ENCODE measurements at places on chromosomes 2 and 18. TPM values are rescaled to one million over a fixed set of nuclear protein-coding genes. Genes with fewer than 3 reads are reported as not detected.

DNA sequence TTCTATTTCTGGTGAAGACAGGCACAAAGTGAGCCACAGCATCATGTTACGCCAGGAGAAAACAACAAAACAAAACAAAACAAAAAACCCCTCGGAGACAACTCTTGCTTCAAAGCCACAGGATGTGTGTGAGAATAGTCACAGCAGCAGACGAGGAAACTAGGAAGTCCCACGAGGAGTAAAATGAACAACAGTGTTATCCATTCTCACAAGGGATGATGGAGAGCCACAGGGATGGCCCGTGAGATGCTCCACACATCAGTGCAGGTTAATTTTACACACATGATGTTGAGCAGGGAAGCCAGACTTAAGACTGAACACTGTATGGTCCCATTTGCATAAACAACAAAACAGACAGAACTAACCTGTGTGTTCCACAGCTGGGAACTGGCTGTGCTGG, 128.5 kb upstream of the TMEM18 start:
- no peak for DNase-seq

GRCh38 chr2:50004667-50005066, 850.4 kb upstream of the FSHR start:
- no peak for DNase-seq

DNA sequence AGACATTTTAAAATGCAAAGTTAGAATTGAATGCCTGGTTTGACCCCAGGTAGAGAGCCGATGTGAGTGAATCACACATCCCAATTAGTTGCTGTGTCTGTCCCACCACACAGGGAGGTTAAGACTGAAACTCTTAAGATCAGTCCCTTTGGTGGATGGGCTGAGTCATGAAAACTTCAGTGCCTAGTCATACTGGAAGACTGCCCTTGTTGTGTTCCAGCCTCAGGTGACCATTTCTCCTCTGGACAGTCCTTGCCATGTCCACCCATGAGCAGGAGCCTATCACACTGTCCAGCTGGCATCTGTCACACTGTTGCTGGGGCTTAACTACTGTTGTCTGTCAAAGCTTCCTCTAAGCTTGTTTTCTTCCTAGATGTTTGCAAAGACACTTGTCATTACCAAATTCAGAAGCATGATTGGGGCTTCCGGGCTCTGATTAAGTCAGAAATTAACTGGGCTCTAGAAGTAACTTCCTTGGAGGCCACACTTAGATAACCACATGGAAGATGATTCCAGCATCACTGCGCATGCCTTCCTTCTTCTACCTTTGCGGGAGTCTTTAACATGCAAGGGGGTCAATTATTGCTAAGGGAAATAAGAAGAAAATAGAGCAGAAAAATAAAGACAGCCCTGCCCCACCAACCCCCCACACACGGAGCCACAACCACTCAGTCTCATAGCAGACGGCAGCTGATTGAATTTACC, 21.3 kb downstream of the CYRIA start:
- DNase-seq = no peak

- DNase-seq = no peak
These were observed 7.8 kb downstream of the MERTK start for GRCh38 chr2:111905990-111906735.

Gene C18orf32
- total RNA-seq = 77.9 TPM

Gene POTEJ
- total RNA-seq = 0.76 TPM

Gene CYP27A1
- total RNA-seq = 34.5 TPM

Gene DDX18
- total RNA-seq = 58.9 TPM

Gene TAF1B
- total RNA-seq = 19.4 TPM
